Hematopoietic multipotent progenitor cell treated with erythropoietin and hydrocortisone succinate and interleukin-3 and kit ligand, for 4 days (in vitro differentiated cells): ENCODE measurements at places on chromosomes 12 and 14.
A peak's percentile ranks its signal among the peaks of the same experiment; 100 is the strongest.

DNA sequence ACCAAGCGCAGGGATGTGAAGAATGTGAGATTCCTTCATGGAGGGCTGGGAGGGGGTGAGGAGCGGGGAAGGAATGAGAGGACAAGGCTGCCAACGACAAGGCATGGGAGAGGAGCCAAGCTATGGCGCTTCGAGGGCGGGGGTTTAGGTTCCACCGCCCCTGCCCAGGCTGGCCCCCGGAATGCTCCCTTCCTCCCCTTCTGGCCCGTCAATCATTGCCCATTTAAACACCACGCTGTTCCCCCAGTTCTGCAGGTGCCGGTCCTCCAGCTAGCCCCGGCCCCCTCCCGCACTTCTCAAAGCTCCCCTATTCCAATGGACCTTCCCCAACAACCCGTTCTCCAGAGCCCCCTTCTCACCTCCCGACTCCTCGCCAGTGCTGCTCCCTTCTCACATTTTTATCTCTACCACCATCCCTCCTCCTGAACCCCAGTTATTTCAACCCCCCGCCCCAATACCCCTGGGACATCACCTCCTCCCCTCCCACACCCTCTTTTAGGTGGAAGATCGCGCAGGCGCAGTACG, 428 bp downstream of the RNF41 start:
- DNase-seq, result peak; percentile 48

GRCh38 chr14:92768795-92769194, 20.4 kb upstream of the LGMN start:
- no peak for DNase-seq

DNA sequence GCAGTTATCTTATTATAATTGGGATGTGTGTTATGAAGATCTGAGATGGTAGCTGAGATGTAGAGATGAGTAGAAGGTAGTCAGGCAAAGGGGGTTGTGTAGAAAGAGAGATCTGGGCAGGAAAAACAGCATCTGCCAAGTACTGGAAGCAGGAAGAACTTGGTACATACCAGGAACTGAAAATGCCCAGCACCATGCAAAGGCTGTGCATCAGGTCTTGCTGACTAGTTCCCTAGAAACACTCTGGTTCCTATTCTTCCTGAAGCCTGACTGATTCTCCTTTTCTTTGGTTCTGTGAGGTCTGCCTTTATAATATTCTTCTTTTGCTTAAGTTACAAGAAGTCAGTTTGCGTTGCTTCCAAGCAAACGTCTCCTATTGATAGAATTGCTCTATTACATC, 6.7 kb upstream of the NFATC4 start:
- no peak for DNase-seq

DNA sequence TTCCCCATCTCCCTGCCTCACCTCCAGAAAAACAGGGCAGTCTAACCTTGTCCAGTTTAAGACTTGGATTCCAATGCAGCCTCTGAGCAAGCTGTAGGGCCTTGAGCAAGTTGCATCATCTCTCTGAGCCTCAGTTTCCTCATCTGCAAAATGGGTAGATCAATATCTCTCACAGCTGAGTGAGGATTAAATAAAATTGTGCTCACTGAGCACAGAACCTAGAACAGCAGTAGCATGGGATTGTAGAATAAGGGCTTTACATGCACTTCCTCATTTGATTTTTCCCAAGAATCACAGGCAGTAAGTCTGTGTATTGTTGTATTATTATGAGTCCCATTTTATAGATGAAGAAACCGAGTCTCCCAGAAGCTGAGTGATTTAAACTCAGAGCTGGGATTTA, 2.0 kb downstream of the DTX1 start:
- no peak for DNase-seq

DNA sequence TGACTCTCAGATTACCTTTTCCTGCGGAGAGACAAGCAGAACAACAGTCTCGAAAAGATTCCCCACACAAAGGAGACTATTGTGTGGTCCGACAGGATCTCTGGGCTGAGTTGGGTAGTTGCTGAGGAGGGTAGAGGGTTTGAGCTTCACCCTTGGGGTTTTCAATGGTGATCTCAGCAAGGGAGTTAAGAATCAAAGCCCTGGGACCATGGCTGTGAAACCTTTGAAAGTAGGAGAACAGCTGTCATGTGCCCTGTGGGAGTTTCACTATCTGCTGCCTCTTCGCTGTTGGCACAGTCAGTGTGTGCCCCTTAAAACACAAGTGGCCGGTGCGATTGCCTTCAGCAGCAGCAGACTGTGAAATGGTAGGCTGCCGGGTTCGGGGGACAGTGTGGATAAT, 14.2 kb upstream of the PLEK2 start:
- DNase-seq, result no peak

- DNase-seq, result no peak
Measured at GRCh38 chr14:21537090-21537424, 10.9 kb upstream of the SALL2 start.

DNA sequence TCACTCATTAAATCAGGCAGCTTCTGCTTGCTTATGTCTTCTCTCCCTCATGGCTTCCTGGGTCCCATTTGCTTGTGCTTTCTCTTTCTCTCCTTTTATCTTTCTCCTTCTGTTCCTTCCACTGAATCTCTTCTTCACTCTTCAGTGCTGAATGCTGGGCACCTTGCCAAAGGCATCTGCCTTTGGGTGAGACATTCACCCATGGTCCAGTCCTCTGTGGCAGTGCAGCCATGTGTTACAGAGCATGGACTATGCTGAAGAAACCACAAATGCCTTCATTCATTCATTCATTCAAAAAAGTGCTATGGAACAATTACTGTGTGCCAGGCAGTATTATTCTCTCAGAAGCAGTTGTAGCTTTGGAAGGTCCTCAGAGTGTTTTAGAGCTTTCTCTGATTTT, 344.4 kb upstream of the STXBP6 start:
- DNase-seq, result no peak

- DNase-seq, result no peak
Measured at GRCh38 chr14:97413022-97413539, 615.9 kb downstream of the VRK1 start.

- no peak for DNase-seq
Measured at GRCh38 chr12:104910196-104910840, 47.8 kb downstream of the SLC41A2 start.

DNA sequence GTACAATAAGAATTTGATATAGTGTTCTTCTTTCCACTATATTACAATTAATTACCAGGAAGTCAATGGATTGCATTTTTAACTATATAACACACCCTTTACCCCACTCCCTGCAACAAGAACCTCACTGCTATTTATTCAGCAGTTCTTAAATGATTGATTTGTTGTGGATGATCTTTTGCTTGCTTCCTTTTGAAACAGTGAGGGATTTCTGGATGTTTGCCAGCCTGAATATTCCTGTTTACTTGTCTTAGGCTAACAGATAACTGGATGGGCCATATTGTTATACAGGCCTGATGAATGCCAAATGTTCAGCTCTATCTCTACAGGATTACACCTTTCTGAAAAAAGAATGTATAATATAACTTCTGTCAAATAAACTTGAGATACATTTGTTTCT, 497.6 kb downstream of the APAF1 start:
- no peak for DNase-seq

DNA sequence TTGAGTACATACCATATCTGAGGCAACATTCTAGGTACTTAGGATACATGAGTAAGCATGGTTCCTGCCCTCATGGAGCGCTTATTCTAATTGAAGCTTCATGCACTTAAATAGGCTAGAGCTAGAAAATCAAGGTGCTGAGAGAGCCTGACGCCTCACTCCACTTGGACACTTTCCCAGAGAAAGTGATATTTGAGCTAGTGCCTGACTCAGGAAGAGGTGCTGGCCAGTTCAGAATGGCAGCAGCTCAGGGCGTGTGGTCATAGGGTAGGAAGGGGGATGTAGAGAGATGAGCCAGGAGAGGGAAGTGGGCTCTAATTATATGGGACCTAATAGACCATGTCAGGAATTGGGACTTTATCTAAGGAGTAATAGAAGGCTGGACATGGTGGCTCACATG, 33.3 kb downstream of the TULP3 start:
- DNase-seq, result no peak

DNA sequence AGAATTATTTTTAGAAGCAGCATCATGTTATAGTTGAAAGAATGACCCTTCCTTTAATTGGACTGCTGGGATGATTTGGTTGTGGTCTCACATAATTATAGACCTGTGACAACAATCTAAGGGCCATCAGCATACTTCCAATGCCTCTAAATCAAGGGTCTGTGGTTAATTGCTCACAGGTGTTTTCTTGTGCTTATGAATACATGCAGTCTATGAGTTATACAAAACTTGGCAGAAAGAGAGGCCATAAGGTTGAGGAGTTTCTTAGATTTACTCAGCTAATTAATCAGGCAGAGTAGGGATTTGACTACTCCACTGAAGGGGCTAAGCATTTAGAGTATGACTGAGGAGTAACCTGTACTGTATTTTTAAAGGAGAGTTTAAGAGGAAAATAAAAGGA, 37.0 kb upstream of the FRMD6 start:
- DNase-seq, result no peak

GRCh38 chr14:64324461-64324860, 30.3 kb upstream of the ESR2 start:
- no peak for DNase-seq

DNA sequence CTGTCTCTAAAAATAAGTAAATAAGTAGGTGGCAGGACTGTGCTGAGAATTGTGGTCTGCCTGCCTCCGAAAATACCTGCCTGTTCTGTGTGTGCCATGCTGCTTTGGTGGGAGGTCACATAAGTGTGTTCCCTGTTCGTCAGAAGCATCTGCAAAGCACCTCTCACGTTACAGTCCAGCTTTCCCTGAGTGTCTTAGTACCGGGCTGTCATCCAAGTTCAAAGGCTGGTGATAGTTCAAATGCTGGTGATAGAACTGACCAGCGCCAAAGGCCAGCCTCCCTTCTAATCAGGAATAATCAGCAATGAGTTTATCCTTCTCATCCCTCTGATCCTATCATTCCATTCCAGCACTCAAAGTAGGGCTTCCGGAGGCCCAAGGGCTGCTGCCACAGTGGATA, 5.6 kb downstream of the CABP1 start:
- no peak for DNase-seq

GRCh38 chr12:117226505-117226904, 36.2 kb upstream of the FBXO21 start:
- DNase-seq, result no peak

DNA sequence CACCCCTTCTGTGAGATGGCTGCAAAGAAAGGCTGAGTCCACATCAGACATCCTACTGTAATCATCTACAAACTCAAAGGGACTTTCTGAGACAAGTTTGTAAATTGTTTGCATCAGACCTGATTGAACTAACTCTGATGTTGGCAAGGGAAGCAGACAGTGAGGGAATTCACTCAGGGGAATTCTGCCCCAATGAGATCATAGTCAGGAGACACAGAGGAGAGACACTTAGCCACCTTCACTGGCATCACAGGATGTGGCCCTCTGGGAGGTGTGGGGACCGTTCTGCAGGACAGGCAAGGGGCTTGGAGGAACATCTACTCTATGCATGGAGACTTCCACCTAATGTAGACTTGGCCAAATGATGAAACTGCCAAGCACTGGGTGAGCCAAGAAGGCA, 70.7 kb upstream of the DDX11 start:
- no peak for DNase-seq

GRCh38 chr14:35248476-35248788, 43.8 kb upstream of the PSMA6 start:
- no peak for DNase-seq

GRCh38 chr12:45705404-45705803, 24.1 kb upstream of the ARID2 start:
- no peak for DNase-seq

- DNase-seq, result peak; percentile 51
Measured at GRCh38 chr12:117580718-117581062, 219.3 kb upstream of the NOS1 start.
